ENCODE measurements at places on chromosomes 3 and 15. TPM values are rescaled to one million over a fixed set of nuclear protein-coding genes. Genes with fewer than 3 reads are reported as not detected.

Gene HHLA2
- total RNA-seq, result 0.13 TPM

Gene ARPP21
- total RNA-seq, result 0.08 TPM

Gene LRTM1
- not detected for total RNA-seq

Gene MTMR10
- 14.8 TPM for total RNA-seq

Gene FEZF2
- not detected for total RNA-seq

Gene FOXB1
- not detected for total RNA-seq

Gene POLG
- total RNA-seq, result 50.0 TPM

Gene ARHGEF3
- 6.4 TPM for total RNA-seq

Gene LMAN1L
- total RNA-seq, result not detected

Gene NUP210
- total RNA-seq, result 41.9 TPM

Gene PCNP
- 91.1 TPM for total RNA-seq

Gene SEMA3F
- total RNA-seq, result 10.6 TPM

Gene SERPINI2
- total RNA-seq, result not detected

Gene ZNF717
- total RNA-seq, result 3.1 TPM

Gene GABRR3
- total RNA-seq, result not detected

Gene PROK2
- not detected for total RNA-seq

Gene MESP2
- 0.54 TPM for total RNA-seq

Gene CIP2A
- 22.4 TPM for total RNA-seq

Gene DPPA2
- not detected for total RNA-seq

Gene GOLGA8R
- 0.12 TPM for total RNA-seq

Gene HAPLN3
- total RNA-seq, result 36.1 TPM

Gene CLEC3B
- not detected for total RNA-seq

Gene CCR3
- total RNA-seq, result not detected

Gene CCDC9B
- total RNA-seq, result 20.2 TPM

Gene GOLGA8J
- 0.06 TPM for total RNA-seq

Gene UBL7
- 40.7 TPM for total RNA-seq

Gene COL7A1
- total RNA-seq, result 208 TPM

Gene FOXL2
- 2.5 TPM for total RNA-seq

Gene MCTP2
- not detected for total RNA-seq

Gene INTS14
- total RNA-seq, result 44.0 TPM

Gene PLXNA1
- total RNA-seq, result 26.3 TPM

Gene TRANK1
- total RNA-seq, result 2.6 TPM

Gene IGDCC3
- total RNA-seq, result 0.08 TPM

Gene WDR72
- 5.5 TPM for total RNA-seq

Gene GCNT3
- 153 TPM for total RNA-seq

Gene ZNF660
- total RNA-seq, result not detected

Gene GOLGA8O
- total RNA-seq, result 0.27 TPM

Gene ROPN1B
- not detected for total RNA-seq

Gene GP5
- not detected for total RNA-seq

Gene TRPM1
- total RNA-seq, result not detected

Gene GOLGA8N
- 1.3 TPM for total RNA-seq

Gene LIPH
- 6.2 TPM for total RNA-seq

Gene TIPIN
- 22.4 TPM for total RNA-seq

Gene CLDN18
- not detected for total RNA-seq

Measured in A549 treated with CORT108297 at 1 μM for 4 hours (cell line).